Effector memory CD8-positive, alpha-beta T cell (primary cell): ENCODE measurements at places on chromosomes 6 and 20.

DNA sequence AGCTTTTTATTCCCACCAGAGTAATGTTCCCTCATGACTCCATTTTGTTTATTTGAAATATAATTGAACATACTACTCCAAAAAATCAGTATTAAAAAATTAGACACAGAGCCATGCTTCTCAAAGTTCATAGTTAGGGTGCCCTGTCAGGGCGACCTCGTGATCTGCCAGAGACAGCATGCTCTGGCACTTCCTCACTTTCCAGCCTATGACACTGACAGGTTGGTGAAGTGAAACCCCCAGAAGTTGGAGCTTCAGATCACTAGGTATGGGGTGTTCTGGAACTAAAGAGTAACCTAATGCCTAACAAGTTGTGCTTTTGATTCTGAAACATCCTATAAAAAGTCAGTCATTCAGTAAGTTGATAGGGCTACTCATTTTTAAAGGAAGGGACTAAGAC lies 93.0 kb downstream of the TBC1D7 start:
- peak overlapping the region; percentile 49 for H3K27ac ChIP-seq
- peaks cover 7% of the 10 kb centered on the region for H3K27me3 ChIP-seq
- no peak overlapping the region for H3K4me3 ChIP-seq
- no peak for DNase-seq
- H3K4me1 ChIP-seq = peaks cover 4% of the 10 kb centered on the region

DNA sequence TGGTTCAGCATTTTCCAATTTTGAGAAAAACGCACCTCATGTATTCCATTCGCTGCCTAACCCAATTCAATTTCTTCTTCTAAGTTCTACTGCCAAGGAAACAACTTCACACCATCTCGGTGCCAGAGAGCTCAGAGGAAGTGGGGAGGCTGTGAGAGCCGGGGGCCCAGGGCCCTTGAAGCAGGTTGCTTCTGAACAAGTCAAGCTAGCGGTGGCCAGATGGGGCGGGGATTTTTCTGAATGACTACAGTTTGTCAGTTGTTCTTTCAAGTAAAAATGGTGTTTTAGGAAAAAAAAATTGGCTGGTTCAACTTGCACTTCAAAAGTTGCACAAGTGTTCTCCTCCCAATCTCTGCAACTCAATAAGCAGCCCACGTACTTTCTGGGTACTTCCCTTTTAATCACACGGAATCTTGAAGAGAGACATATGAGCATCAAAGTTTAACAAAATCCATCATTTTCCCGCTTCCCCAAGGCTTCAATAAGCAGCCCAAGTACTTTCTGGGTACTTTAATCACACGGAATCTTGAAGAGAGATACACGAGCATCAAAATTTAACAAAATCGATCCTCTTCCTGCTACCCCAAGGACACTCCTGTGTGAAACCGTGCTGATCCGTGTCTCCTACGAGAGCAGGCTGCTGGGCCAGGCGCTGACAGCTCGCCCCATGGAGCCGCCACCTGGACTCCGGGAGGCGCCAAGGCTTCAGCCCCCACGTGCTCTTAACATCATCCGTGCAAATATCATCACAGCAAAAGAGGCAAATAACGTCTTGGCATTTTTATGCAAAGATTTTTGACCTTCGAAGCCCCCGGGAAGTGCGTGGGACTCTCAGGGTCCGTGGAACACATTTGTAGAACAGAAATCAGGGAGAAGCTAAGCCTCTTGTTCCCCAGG lies 186.7 kb upstream of the PDE10A start:
- peaks cover 2% of the 10 kb centered on the region for H3K36me3 ChIP-seq
- DNase-seq = no peak
- H3K27ac ChIP-seq = no peak overlapping the region
- H3K4me1 ChIP-seq = no peaks in the 10 kb centered on the region

DNA sequence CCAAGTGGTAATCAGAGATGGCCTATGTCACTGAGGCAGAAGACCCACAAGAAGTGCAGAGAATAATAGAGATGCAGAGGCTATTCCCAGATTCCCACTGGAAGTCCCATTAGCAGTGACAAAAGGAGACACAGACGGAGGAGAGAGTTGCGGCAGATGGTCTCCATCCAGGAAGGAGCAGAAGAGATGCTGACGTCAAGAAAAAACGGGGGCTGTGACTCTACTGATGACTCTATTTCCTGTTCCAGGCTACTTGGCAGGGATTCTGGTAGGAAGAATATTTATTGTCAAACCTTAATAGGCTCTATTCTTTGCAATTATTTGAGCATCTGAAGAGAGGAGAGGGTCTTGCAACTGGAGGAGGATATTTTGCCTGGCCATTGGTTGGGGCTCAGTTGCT lies 246.0 kb upstream of the ECI2 start:
- H3K27me3 ChIP-seq = peaks cover 40% of the 10 kb centered on the region
- no peak for DNase-seq

DNA sequence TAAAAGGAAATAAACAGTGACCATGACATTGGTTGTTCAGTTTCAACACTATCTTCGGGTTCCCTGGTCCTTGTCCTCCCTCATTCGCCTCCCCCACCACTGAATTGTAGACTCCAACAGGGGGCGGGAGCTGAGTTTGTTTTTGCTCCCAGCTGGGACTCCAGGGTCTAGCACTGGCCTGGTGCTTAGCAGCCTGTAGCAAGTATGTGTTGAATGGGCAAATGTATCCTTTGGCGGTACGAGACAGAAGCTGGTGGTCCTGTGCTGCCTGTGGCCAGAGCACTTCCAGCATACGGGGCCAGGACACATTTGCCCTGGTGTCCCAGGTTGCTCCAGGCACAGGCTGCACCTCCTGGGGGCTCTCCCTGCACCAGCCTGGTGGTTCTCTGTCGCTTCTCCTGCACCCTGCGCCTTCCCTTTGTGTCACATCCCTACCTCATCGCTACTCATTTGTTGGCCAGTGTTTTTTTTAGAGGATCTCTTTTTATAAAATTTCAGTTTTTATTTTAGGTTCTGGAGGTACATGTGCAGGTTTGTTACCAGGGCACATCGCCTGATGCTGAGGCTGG lies 40.1 kb downstream of the PHACTR3 start:
- H3K27me3 ChIP-seq = peaks cover 19% of the 10 kb centered on the region
- H3K36me3 ChIP-seq = no peaks in the 10 kb centered on the region
- no peak overlapping the region for H3K4me3 ChIP-seq

DNA sequence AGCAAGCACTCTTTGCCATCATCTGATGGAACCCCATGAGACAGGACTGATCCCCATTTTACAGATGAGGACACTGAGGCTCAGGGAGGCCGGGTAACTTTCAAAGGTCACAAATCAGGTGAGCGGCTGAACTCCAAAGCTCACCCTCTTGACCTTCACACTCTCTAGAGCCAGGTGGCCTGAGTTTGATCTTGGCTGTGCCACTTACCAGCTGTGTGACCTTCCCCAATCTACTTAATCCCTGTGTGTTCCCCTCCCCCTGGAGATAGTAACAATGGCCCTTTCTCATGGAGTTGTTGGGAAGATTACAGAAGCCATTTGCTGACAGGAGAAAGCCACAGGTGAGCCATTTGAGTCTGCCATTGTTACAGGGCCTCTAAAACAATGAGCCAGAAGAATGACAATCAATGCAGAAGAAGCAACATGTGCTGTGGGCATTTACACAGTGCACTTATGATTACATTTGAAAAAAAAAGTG lies 34.5 kb downstream of the BMP7 start:
- no peak overlapping the region for H3K4me3 ChIP-seq
- DNase-seq = no peak
- no peaks in the 10 kb centered on the region for H3K4me1 ChIP-seq
- H3K36me3 ChIP-seq = no peaks in the 10 kb centered on the region
- peaks cover 47% of the 10 kb centered on the region for H3K27me3 ChIP-seq
- H3K27ac ChIP-seq = no peak overlapping the region

DNA sequence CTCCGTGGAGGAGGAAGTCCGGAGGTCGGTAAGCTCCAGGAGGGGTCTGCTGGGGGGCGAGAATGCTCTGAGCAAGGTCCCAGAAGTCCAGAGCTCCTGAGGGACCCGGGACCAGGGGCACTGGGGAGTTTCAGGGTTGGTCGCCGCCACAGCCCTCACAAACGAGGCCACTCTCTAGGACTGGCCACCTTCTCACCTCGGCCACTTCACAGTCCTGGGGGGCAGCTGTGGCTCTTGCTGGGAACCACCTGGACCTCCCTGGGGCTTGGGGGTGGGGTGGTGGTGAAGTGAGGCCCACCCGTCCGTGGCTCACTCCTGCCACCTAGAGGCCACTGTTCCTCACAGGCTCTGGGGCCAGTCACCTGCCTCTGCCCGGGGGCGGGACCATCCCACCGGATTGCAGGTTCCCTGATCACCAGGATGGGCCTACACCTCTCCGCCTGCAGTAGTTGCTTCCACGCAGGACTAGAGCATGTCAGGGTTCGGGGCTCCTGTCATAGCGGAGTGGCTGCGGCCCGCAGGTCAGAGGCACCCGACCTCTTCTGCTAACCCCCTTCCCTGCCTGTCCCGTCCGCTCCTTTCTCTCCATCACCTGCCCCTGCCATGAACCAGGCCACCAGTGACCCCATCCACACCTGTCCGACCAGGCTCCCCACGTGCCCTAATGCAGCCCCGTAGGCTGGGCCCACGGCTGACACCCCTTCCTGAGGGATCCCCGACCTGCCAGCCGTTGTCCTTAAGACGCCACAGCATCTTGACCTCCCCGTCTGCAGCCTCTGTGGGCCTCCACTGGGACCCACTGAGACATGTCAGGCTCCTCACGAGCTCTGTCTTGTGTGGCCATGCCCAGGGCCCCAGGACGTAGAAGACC lies 5.1 kb upstream of the TCEA2 start:
- peaks cover 4% of the 10 kb centered on the region for H3K36me3 ChIP-seq
- peaks cover 10% of the 10 kb centered on the region for H3K27me3 ChIP-seq
- peak overlapping the region; percentile 65 for H3K27ac ChIP-seq
- peaks cover 10% of the 10 kb centered on the region for H3K4me1 ChIP-seq
- no peak overlapping the region for H3K4me3 ChIP-seq
- DNase-seq = peak; percentile 77

DNA sequence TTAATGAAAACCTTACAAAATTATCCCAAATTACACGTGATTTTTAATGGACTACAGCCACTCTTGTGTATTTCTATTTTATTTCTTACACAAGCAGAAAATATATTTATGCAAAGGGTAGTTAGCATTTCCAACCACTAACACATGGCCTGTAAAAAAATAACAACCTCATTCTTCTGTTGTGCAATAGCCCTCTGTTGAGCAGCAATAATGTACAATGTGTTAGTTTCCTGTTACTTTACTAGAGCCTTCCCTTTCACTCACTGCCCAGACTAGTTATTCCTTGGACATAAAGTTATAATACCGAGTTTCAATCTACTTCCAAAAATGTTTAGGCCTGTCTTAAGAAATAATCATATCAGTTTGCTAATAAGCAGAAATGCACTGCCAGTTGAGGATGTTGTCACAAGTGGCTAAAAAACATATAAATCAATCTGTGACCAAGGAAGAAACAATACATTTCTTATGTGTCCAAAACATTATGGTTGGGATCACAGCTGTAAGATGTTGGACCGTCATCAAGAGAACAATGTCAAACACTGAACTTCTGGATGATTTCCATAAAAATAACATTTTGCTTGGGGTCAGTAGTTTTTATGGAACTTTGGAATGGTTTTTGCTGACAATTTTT lies 73.6 kb upstream of the RNF146 start:
- H3K27me3 ChIP-seq = peaks cover 6% of the 10 kb centered on the region
- peaks cover 3% of the 10 kb centered on the region for H3K36me3 ChIP-seq
- H3K4me1 ChIP-seq = no peaks in the 10 kb centered on the region
- no peak for DNase-seq
- H3K27ac ChIP-seq = no peak overlapping the region
